ENCODE measurements at places on chromosomes 5 and 9.

DNA sequence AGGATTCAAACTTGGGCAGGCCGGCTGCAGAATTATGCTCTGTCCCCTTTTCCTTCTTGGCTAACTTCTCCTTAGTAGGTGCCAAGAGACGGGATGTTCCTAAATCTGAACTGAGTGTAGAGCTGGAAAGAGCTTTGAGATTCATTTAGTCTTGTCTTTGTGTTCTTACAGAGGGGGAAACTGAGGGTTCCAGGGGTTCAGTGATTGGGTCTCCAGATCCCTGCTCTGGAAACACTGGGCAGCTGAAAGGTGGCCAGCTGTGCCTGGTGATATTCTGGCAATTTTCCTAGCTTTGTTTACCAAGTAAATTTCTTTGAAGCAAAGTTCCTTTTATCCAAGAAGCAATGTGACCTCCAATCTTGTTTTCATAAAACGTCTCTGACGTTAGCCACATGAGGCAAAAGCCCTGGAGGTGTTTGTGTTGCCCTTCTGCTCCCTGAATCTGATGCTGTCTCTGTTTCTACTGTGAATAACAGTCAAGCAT is 288.7 kb downstream of the ZSWIM6 start:
- DNase-seq = no peak

- no peak for DNase-seq
Measured at GRCh38 chr5:176664886-176665285, 17.6 kb downstream of the TSPAN17 start.

DNA sequence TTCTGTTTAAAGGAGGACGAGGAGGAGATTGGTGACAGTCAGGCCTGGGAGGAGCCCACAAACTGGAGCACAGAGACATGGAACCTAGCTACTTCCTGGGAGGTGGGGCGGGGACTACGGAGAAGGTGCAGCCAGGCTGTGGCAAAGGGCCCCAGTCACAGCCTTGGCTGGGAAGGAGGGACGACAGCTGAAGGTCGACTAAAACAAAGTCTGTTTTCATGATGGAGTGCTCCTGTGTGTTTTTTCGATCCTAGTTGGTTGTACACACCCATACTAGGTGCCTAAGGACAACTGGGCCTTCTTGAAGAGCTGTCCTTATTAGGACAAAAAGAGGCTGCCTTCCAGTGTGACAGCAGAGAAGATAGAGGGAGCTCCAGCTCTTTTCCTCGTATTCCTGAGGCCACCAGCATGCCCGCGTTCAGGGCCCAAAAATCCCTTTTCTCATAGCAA is 2.9 kb downstream of the CCDC107 start:
- no peak for DNase-seq

- no peak for DNase-seq
Measured at GRCh38 chr5:150511578-150512367, 3.8 kb downstream of the NDST1 start.

DNA sequence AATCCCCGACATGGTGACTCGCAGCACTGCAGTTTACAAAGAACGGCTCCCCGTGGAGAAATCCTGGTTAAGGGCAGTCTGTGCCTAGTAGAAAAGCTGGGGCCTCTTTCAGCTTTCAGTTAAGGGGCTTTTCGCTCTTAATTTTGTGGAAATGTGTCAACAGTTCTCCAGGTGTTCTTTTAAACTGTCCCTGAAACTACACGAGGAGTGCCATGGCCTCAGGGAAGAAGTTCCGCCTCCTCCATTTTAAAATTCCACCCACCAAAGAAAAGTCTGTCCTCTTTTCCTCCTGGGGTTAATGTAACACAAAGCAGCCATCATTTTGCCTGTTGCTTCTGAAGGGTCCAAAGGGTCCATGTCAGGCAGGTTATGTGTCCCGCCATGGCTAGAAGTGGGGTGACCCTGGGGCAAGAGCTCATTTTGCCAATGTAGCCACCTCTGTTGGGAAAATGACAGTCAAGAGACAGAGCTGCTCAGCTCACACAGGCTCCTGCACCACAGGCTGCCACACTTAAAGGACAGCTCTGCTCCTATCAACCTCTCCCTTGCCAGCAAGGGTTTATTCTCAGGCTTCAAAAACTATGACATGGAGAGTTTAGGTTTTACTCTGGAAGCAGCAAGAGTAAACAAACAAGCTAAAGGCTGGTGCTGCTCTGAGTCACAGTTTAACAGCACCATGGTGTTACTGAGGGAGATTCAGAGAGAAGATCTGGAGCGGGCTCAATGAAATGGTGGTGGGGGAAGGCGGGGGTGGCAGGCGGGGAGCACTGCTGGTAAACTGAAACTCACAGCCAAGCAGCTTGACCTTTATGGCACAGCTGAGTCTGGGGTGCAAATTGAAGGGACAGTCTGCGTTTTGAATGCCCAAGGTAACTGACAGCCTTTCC is 3.2 kb downstream of the WHRN start:
- no peak for DNase-seq

- DNase-seq = no peak
Measured at GRCh38 chr5:150219142-150219541, 29.3 kb downstream of the SLC6A7 start.

DNA sequence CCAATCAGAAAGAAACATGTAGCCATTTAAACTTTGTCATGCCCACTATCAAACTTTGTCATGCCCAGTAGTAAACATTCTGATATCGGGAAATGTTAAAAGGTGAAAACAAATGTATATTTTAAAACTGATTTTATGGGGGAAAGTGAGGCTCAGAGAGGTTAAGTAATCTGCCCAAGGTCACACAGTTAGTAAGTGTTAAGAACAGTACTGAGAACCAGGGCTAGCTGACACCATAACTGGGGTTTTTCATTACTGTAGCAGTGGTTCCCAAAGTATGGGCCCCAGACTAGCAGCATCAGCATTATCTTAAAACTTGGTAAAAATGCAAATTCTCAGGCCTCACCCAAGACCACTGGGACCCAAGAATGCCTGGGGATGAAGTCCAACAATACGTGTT is 9.9 kb upstream of the FRRS1L start:
- DNase-seq = no peak

DNA sequence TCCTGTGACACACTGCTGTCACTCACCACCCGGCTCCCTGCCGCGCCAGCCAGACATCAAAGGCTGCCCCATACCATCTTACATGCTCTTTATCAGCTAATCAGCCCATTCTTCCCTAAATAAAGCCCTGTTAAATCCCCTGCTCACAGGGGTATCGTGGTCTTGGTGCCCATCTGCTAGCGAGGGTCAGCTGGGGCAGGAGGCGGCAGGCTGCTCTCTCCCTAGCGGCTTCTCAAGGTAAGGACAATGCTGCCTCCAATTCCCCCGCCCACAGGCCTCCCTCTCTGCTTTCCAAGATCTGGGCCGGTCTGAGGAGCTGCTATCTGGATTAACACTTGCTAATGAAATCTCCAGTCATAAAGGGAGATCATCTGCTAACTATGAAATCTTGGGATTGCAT is 26.8 kb downstream of the BARHL1 start:
- no peak for DNase-seq

- no peak for DNase-seq
Measured at GRCh38 chr9:12759761-12760160, 15.1 kb upstream of the LURAP1L start.

GRCh38 chr5:134511796-134512660 is 13.4 kb upstream of the JADE2 start:
- peak; percentile 47 for DNase-seq

DNA sequence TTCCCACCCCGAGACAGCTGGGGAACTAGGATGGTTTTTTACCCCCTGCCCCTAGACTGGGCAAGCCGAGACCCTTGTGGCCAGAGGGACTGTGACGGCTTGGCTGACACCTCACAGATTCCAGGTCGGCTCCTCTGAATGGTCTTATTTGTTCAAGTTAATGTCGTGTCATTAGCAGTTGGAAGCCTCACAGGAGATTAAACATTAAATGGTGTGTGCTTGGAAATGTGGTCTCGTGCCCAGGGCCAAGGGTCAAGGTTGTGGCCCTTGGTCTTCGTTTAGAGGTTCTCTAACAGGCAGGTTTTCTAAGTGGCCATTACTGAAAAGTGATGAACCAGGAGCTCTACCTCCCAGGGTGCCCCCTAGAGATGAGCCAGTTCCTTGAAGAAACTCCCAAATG is 61.2 kb upstream of the RXRA start:
- no peak for DNase-seq

DNA sequence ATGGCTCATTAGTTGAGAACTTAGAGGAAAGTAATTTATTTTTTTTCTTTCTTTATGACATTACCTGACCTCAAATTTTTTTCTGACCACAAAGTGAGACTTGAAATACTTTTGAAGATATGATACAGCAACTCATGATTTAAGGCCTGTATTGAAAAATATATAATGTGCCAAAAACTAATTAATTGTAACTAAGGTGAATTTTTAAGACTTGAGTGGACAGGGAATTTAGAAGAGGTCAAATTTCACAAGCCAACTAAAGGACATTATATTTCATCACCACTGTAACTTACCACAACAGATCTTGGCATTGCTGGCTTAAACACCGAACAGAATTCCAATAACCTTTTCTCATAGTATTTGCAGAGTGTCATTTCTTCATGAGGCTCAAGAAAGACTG is 1.8 kb downstream of the CCNH start:
- DNase-seq = no peak
